Ammon's horn (tissue), 1 donor: ENCODE measurements at places on chromosomes 1 and 21.

DNA sequence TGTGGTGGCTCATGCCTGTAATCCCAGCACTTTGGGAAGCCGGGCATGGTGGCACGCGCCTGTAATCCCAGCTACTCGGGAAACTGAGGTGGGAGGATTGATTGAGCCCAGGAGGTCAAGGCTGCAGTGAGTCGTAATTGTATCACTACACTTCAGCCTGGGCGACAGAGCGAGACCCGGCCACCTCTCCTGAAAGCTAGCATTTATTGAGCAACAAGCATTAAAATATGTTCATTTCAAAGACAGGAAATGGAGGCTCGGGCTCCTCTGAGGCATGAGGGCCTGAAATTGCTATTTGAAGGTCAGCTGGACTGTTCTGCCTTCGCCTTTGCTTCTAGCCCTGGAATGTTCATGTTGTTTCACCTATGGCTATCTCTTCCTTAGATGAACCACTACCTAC, 34.5 kb downstream of the SPATA21 start:
- DNase-seq: no peak

DNA sequence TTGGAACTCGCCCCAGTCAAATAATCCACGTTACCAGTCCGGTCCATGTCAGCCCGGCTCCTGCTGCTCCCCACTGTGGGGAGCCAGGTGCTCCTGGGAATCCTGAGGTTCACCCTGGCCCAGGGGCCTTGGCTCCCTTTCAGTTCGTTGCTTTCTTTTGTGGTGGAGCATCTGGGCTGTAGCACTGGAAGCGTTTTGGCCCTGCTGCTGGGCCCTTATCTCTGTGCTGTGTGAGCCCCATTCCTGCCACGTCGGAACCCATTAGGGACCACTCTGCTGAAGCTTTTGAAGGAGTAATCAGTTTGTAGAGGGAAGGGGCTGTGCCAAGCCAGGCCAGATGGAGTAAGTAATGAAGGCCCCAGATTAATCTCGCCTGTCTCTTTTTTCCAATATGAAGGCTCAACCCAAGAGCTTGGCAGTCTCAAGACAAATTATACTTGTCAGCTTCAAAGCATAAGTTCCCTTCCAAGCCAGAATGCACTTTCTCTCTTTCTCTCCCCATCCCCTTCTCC, 82.3 kb downstream of the PGM1 start:
- no peak for DNase-seq

DNA sequence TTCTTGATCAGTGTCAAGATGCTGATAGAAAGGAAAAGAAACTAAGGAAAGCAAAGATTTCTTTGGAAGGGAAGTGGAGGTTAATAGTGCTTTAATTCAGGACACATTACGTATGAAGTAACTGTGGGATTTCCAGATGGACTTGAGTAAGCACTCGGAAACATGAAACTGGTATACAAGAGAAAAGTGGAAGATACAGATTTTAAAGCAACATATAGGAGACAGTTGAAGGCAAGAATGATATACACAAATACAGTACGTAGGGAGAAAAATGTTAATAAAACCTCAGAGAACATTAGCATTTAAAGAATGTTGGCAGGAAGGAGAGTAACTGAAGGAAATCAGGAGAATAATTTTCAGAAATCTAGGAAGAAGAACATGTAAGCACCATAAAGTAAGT, 730.9 kb upstream of the ADGRL2 start:
- DNase-seq: no peak

DNA sequence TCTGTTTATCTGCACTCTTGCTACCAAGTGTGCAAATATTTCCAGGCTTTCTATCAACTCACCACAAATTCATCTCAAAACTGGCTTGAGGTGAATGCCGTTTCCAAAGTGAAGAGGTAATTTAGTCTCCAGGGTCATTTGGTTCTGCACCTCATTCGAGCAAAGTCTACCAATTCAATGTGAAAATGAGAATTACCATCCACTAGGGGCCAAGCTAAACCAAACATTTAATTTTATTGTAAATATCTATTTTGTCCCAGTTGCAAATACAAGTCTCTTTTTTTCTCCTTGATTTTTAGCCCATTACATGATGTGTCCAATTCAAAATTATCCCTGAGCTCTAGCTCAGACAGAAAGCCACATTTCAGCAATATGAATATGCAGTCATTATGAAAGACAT, 152.3 kb upstream of the PTBP2 start:
- no peak for DNase-seq

DNA sequence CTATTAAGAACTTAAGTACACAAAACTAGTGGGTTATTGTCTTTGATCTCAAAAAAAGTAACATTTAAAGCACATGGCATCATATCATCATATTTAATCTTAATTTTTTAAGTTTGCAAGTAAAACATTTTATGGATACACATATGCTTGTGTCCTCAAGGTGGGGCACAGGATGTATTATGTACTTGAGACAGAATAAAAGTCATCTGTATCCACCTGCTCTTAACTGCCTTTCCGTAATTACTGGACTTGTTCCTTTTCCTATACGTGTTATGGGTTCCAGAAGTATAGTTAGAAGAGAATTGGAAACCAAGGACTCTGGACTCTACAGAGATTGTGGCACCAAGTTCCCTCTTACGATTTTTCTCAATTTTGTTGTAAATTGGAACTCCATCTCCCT, 79.4 kb downstream of the FCRL5 start:
- DNase-seq: no peak

DNA sequence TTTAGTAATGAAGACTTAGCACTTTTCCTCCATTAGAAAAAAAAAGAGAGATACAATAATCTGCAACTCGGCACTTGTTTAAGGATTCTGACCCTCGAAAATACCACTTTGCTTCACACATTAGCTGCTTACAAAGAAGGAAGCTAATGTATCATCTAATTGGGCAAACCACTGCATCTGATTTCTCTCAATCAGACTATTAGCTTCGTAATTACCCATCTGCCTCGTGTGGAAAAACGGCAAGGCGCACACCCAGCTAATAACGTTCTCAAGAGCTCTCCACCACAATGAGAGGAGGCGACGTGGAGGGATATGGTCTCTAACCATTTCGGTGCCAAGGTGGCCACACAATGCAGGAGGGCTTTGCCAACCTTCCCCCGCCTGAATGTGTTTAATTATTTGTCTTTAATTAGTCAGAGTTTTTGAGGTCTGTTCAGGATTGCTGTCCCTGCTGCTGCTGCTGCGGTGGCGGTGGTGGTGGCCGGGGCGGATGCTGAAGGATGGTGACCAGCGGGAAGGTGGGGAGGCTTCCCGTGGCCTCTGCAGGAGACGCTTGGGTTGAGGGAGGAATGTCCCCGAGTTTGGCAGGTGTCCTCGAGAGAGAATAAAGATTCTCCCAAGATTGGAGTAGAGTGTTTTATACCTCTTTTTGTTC, 374.5 kb downstream of the RPS6KC1 start:
- no peak for DNase-seq

- no peak for DNase-seq
Observed at GRCh38 chr1:221303623-221304022, 424.4 kb downstream of the HLX start.

GRCh38 chr1:40969445-40969844, 10.1 kb upstream of the CTPS1 start:
- no peak for DNase-seq

DNA sequence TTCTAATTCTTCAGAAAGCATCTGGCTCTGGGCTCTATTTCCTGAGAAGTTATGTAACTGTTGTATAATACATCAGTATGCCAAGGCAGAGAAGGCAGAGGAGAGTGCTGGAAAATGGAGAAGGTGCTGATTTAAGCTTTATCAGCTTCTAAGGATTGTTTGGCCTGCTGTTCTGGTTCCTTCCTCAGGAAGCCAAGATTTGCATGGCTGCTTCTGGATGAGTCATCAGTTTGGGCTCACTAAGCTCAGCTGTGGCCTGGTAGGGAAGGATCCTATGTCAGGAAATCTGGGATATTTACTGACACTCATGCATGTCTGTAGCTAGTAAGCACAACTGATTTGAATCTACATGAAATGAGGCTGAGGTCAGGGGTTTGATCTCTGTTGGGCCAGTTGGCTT, 73.2 kb upstream of the ADGRL4 start:
- DNase-seq: peak; percentile 3
